ENCODE measurements at places on chromosomes 6 and 20. TPM values are rescaled to one million over a fixed set of nuclear protein-coding genes. Genes with fewer than 3 reads are reported as not detected.

MATN4 gene
- 0.11 TPM for total RNA-seq

PCSK2 gene
- 2.8 TPM for total RNA-seq

TOX2 gene
- 1.7 TPM for total RNA-seq

OR2J3 gene
- not detected for total RNA-seq

PDE10A gene
- 0.31 TPM for total RNA-seq

COL11A2 gene
- total RNA-seq: 2.0 TPM

SLC26A8 gene
- total RNA-seq: 0.09 TPM

DNA sequence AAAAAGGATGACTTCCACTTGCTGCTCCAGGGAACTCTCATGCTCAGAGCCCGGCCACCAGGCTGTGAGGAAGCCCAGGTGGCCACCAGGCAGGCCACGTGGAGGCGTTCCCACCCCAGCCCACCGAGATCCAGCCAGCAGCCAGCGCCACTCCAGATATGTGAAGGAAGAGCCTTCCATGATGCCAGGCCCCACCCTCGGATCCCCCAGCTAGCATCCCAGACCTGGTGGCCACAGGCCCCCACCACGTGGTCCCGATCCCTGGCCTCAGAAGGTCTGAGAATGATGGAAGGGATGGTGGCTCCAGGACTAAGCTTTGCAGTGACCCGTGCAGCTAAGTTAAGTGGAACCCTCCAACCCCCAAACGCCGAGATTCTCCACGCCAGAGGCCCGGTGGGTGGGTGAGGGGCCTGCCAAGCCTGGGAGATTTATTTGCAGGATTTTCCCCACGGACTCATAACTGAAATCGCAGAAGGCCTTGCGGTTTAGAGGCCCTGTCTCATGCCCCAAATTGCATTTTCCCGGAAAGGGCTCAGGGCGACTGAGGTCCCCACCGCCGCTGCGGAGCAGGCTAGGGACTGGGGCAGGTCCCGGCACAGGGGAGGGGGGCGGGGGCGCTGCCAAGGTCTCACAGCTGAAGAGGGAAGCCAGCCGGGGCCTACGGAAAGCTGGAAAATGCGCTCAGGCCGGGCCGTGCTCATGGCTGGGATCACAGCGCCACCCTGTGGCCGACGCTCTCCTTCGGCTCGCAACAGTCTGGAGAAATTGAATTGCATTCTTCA is 31.1 kb upstream of the CST7 start:
- peak; percentile 85 for DNase-seq
- H3K4me3 ChIP-seq: no peak overlapping the region
- H3K27ac ChIP-seq: no peak overlapping the region
- no peaks in the 10 kb centered on the region for H3K27me3 ChIP-seq
- H3K36me3 ChIP-seq: peaks cover 18% of the 10 kb centered on the region
- no peaks in the 10 kb centered on the region for H3K4me1 ChIP-seq

DNA sequence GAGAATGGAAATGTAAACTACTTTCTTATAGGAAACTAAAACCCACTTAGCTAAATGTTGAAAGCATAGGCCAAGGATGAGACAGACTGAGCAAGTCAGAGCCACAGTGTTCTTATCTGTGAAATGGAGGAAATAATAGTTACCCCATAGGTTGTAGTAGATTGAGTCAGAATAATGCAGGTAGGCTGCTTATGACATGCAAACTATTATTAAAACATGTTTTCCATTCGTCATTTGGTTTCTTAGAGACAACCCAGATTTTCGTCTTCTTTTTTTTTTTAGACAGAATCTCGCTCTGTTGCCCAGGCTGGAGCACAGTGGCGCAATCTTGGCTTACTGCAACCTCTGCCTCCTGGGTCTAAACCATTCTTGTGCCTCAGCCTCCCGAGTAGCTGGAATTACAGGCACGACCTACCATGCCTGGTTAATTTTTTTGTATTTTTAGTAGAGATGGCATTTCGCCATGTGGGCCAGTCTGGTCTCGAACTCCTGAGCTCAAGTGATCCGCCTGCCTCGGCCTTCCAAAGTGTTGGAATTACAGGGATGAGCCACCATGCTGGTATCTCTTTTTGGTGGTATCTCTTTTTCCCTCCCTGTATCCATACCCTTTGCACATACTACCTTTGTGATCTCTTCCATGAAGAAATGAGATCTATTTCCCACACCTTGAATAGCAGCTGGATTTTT is 196.5 kb upstream of the ZNF217 start:
- peaks cover 10% of the 10 kb centered on the region for H3K4me1 ChIP-seq
- DNase-seq: no peak
- no peak overlapping the region for H3K4me3 ChIP-seq
- H3K27ac ChIP-seq: no peak overlapping the region

DNA sequence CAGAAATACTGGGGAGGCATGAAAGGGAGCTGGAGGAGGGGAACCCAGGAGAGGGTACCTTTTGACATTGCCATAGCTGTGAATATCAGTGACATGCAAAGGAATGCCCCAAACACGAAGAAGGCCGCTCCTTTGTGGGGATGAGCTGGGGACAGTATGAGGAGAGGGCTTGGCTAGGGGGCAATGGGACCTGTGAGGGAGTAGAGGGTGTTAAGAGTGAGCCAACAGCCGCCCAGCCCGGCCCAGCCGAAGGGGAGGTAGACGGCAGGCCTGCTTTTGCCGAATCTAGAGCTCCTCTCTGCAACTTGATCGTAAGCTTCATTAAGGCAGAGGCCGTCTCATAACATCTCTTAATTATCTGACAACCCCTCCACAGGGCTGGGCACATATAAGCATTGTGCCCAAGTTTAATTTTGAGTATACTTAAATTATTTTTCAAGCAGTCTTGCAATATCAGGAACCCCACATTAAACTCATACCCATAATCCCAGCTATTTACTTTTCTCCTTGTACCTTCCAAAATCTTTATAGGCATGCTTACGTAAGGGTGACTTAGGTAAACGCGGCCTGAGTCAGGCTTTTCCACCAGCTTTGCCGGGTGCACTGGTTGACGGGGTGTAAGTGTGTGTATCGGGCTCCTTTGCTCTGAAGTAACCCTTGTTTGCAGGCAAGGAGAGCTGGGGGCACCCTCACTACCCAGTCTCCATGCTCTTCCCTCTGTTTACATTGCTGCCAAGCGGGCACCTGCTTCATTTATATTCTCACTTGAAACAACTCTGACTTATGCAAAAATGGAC is 24.9 kb upstream of the VEGFA start:
- no peak overlapping the region for H3K27ac ChIP-seq
- no peaks in the 10 kb centered on the region for H3K36me3 ChIP-seq
- H3K4me1 ChIP-seq: no peaks in the 10 kb centered on the region
- no peak overlapping the region for H3K4me3 ChIP-seq

- no peaks in the 10 kb centered on the region for H3K27me3 ChIP-seq
- H3K4me1 ChIP-seq: no peaks in the 10 kb centered on the region
- H3K36me3 ChIP-seq: no peaks in the 10 kb centered on the region
- no peak overlapping the region for H3K27ac ChIP-seq
- H3K4me3 ChIP-seq: no peak overlapping the region
Measured at GRCh38 chr20:62441987-62442539, 14.7 kb upstream of the RBBP8NL start.

DNA sequence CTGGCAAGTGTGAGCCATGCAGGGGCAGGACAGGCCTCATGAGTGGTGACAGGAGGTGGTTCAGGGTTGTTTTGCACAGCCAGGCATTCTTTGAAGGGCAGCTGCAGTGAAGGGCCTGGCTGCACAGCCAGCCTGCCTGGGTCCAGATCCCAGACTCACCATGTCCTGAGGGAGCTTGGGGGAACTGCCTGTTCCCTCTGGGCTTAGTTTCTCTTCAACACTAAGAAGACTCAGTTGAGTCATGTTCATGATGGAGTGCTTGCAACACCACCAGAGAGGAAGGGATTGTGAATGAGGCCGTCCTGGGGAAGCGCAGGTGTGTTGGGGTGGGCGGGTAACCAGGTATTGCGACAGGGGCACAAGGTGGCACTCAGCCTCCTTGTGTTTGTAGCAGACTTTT is 102.4 kb downstream of the CDH26 start:
- H3K27me3 ChIP-seq: no peaks in the 10 kb centered on the region
- H3K27ac ChIP-seq: no peak overlapping the region
- DNase-seq: no peak
- no peaks in the 10 kb centered on the region for H3K36me3 ChIP-seq

- H3K27me3 ChIP-seq: no peaks in the 10 kb centered on the region
- no peaks in the 10 kb centered on the region for H3K4me1 ChIP-seq
- H3K36me3 ChIP-seq: peaks cover 47% of the 10 kb centered on the region
- H3K27ac ChIP-seq: no peak overlapping the region
- H3K4me3 ChIP-seq: no peak overlapping the region
Measured at GRCh38 chr20:29408034-29408695, 1849.3 kb upstream of the DEFB115 start.

DNA sequence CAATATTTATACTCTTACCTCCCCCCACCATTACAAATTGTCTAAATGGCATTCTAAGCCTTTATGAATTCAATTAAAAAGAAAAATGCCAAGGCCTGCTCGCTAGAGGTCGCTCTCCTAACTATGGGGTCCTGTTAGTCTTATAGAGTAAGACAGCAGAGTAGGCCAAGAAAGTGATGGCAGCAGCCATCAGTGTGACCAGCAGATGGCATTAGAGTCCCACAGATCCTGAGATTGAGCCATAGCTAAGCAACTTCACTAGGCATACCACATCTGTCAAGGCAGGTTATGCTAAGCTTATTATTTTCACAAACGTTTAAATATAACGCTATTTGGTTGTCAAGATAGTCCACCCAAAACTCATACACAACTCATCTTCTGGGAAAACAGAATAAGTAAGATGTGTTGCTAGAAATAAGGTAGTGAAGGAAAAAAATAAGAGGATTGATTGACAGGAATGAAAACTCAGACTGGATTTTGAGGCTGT is 57.6 kb upstream of the SCAF8 start:
- no peaks in the 10 kb centered on the region for H3K27me3 ChIP-seq
- peak; percentile 89 for DNase-seq
- no peaks in the 10 kb centered on the region for H3K36me3 ChIP-seq
- H3K4me3 ChIP-seq: no peak overlapping the region
- no peak overlapping the region for H3K27ac ChIP-seq
- H3K4me1 ChIP-seq: no peaks in the 10 kb centered on the region

DNA sequence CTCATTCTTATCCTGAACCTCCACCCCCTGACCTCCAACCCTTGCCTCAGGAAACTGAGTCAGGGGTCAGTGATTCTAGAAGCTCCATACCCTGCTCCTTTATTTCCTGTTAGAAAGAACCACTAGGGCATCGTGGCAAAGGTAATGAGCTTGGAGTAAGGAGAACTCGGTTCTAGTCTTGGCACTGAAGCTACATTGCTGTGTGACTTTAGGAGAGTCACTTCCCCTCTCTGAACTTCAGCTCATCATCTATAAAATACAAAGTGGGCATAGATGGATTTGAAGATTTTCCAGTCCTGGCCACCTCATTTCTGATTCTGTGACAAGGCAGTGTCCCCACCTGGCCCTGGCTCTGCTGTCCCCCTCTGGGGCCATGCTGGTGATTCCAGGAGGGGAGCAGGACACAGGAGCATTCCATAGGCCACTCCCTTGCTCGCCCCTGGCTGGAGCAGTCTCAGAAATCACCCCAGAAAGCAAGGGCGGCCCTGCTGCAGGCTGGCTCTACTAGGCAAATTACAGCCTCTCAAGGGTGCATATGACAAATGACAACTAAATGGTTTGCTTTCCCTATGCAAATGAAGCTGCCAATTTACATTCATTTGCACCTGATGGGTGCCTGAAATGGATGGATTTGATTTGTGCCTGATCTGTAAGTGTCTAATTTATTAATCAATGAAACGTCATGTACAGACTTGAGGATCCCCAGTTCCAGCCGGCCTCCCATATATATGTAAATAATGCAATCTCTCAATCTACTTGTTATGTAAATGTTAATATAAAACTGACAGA is 62.2 kb downstream of the LRFN2 start:
- no peaks in the 10 kb centered on the region for H3K27me3 ChIP-seq
- no peak overlapping the region for H3K4me3 ChIP-seq
- no peak for DNase-seq
- no peak overlapping the region for H3K27ac ChIP-seq
- H3K36me3 ChIP-seq: no peaks in the 10 kb centered on the region

Measured in H9 (cell line).